ENCODE measurements at places on chromosomes 1 and 21.
A peak's percentile ranks its signal among the peaks of the same experiment; 100 is the strongest.

GRCh38 chr1:89257041-89257440 is 15.6 kb downstream of the GBP5 start:
- DNase-seq, result no peak

- no peak for DNase-seq
Measured at GRCh38 chr1:19424651-19425570, 60.4 kb downstream of the CAPZB start.

GRCh38 chr1:24735509-24736375 is 9.5 kb upstream of the CLIC4 start:
- DNase-seq, result peak; percentile 55

DNA sequence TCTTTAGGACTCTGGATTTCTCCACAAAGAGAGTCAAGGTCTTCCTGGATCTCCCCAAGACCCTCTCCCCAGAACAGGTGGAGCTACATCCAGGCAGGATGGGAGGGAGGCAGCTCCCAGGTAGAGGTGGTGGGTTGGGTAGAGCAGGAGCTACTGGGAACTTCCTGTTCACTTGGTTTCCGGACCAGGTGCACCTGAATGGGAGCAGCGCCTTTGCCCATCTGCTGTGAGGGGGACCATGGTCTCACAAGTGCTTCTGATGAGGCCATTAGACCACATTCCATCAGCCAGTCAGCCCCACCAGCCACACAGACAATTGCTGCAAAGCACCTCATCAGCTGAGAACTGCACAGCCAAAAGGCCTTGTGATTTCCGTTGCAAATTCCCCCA is 188.8 kb downstream of the MATN1 start:
- DNase-seq, result no peak

DNA sequence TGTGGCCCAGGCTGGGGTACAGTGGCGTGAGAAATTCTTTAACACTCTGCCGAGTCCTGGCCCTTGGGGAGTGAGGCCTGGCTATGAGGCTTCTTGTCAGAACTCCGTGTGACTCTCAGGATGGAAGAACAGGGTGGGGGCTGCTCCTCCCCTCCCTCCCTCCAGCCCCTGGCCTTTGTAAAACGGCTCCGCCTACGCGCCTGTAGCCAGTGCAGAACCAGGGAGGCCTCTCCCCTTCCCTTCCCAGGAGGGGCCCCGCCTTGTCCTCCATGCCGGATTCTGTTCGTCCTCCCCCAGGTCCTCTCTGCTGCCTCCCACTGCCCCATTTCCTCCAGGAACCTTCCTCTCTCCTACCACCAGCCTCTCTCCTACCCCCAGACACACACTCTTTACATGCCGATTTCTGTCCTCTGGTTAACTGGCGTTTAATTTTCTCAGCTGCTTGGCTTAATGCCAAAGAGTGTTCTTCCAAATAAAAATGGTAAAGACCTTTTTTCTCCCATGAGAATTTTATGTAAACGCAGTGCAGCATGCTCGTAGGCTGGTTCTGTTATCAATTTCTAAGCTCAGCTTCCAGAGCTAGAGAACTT is 21.0 kb downstream of the PDE9A start:
- peak; percentile 76 for DNase-seq

- no peak for DNase-seq
Measured at GRCh38 chr1:183073320-183073719, 50.1 kb downstream of the LAMC1 start.

- peak; percentile 85 for DNase-seq
Measured at GRCh38 chr1:20574686-20575540, 14.0 kb upstream of the CDA start.

DNA sequence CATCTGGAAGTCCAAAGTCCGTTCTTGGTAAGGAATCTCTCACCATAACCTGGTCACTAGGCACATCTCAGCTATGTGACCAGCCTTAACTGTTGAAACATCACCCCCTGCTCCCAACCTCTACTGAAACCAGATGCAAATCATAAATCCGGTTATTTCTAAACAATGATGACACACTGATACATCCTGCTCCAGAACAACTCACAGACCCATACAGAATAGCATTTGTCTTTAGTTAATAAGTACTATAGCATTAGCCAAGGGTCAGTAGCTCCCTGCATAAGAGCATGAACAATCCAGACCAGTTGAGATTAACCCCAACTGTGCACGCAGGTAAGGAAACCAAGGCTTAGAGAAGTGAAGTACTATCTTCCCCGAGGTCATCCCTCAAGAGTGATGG is 38.0 kb upstream of the KCTD3 start:
- DNase-seq, result no peak

DNA sequence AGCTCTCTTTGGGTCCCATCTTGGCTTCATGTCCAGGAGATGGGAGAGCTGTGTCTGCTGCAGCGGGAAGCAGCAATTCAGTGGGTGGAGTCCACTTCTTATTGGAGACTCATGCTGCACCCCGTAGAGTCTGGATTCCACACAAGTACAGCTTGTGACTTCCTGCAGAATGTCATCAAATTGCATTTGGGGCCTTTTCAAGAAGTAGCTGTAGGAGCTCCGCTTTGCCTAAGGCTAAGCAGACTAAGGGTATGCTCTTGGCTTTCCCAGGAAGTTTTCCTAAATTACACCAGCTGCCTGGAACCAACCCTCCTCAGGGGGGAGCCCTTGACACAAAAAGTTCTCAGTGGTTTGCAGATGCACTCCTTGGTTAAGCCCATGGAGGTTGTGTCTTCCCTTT is 5.7 kb upstream of the MOB3C start:
- DNase-seq, result no peak

- no peak for DNase-seq
Measured at GRCh38 chr1:27873671-27874384, 1.5 kb downstream of the THEMIS2 start.
